ENCODE measurements at places on chromosomes 4 and X.

DNA sequence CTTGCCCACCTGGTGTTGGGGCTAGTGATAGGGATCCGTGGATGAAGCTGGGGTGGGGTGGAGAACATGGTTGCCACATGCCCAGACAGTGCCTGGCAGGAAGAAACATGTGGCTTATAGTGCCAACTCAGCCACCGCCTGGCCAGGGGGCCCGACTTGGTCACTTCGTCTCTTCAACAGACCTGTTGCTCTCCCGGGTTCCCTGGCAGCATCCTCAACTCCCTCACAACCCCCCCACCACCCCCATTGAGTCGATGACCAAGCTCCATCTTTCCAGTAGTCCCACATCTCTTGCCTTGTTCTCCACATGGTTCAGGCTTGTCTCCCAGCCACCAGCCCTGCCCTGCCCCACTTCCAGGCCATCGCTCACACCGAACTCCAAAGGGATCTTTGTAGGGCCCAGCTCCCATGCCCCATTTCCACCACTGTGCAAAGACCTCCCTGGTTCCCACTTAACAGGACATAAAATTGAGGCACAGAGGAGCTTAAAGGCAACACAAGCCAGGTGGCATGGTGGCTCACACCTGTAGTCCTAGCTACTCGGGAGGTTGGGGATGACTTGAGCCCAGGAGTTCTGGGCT lies 7.8 kb downstream of the PNCK start:
- DNase-seq = no peak

GRCh38 chr4:29581457-29581856 lies 1138.7 kb upstream of the PCDH7 start:
- no peak for DNase-seq

GRCh38 chr4:128354205-128354821 lies 66.7 kb upstream of the PGRMC2 start:
- no peak for DNase-seq

DNA sequence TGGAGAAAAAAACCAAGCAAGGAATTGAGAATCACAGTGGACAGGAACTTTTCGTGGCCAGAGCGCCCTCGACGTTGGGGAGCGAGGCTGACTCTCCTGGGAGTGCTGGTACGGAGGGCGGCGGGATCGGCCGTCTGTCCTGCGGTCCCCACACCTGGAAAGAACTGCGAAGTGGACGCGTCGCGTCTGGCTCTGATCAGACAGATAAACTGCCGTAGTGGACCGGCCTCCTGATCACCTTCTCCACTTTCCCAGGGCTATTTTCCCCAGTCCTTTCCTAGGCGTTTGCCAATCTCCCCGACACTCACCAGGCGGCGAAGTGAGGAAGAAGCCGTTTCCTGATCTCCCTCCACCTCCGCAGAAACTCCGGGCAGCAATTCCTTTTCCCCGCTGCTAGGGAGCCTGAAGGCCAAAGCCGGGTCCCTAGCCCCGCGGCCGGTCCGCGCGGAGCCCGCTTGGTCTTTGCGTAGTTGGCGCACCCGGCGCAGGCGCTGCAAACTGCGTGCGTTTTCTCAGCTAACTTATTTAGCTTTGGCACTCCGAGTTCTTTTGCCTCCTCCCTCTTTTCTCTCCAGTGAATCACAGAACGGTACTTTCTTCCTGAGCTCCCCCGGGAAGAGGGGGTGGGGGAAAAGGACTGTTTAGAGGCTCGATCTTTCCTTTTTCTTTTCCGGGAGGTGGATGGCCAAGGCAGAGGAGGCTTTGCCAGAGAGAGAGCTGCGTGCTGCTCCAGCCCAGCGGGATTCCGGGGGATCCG lies at the start of gene ARSJ:
Gene ARSJ, minus strand, starts transcription at position 500 of the 757 bp plus-strand sequence. CDS start 813 bp downstream, outside the sequence.
- DNase-seq = peak; percentile 28

DNA sequence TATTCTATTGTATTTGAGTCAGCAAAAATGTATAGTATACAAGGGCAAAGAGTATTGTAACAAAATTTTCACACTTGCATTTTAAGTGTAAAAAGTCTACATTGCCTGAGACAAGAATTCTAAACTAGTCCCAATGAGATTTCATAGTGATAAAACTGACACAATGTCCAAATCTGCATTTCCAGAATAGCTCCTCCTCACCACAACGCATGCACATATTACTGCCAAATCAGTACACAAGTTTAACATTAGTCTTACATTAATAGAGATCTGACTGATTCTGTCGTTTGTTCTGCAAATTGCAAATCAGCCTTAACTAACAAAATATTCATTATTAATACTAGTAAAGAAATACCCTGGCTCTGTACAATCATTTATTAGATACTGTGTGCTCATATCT lies 222.2 kb upstream of the NEIL3 start:
- no peak for DNase-seq

- DNase-seq = no peak
These were observed 102.9 kb downstream of the SYTL5 start for GRCh38 chrX:38109042-38109898.

DNA sequence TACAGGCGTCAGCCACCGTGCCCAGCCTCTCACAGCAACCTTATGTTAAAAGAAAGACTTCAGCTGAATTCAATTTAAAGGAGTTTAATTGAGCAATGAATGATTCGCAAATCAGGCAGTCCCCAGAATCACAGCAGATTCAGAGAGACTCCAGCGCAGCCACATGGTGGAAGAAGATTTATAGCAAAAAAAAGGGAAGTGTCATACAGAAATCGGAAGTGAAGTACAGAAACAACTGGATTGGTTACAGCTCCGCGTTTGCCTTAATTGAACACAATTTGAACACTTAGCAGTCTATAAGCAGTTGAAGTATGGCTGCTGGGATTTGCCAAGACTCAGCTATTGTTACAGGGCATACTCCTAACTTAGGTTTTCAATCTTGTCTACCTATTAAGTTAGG lies 19.8 kb downstream of the CENPVL3 start:
- DNase-seq = peak; percentile 78

DNA sequence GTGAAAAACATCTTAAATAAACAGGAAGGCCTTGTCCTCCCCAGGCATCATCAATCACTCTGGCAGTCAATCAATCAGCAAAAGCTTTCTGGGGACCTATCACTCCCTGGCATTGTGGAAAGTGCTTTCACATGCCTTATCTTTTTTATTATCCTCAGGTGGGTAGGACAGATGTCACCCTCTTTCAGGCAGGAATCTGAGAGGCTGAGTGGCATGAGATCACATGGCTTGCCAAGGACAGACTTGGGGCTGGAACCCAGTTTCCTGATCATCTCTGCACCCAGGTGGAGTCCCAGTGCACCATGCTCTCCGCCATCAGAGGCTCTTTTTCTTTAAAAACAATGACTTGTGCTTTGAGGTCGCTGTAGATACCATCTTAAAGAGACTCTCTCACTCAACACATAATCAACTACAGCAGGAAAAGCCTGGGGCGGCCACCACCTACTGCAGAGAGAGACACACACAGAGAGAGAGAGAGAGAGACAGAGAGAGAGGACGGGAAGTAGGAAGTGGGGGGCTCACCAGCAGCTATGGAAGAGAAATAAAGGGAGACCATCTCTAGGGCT lies 282.7 kb downstream of the PTTG2 start:
- DNase-seq = peak; percentile 38

- no peak for DNase-seq
These were observed 101.8 kb downstream of the AGTR2 start for GRCh38 chrX:116272322-116272721.

GRCh38 chr4:185761352-185762235 lies 50.4 kb downstream of the SORBS2 start:
- DNase-seq = no peak

All from common myeloid progenitor, CD34-positive (primary cell).